ENCODE measurements at places on chromosomes 1 and 21.

- DNase-seq, result no peak
Observed at GRCh38 chr1:232369451-232370296, 260.3 kb downstream of the SIPA1L2 start.

GRCh38 chr1:228754646-228755268 is 19.5 kb downstream of the RHOU start:
- no peak for DNase-seq

- no peak for DNase-seq
Observed at GRCh38 chr21:46191257-46191685, 7.0 kb upstream of the SPATC1L start.

GRCh38 chr1:966135-966703 is at the start of gene PLEKHN1:
Gene PLEKHN1, plus strand, starts transcription at chr1:966482. Its CDS starts 50 bp downstream, at chr1:966532.
- no peak for DNase-seq

DNA sequence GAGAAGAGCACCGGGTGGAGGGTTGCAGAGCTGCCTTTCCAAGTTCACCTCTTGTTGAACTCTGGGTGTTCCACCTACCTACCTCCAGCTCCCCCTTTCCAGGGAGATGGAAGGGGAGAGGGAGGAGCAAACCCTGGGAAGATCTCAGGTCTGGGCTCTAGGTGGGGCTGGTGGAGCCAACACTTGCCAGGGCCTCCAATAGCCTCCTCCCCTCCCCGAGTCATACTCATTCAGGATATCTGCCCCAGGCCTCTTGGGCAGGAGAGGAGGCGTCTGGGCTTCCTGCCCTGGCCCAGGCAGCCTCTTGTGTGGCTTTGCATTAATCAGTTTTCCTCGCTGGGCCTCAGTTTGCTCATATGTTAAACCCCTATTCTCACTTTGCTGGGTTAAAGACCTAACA is 13.4 kb downstream of the RAP1GAP start:
- no peak for DNase-seq

DNA sequence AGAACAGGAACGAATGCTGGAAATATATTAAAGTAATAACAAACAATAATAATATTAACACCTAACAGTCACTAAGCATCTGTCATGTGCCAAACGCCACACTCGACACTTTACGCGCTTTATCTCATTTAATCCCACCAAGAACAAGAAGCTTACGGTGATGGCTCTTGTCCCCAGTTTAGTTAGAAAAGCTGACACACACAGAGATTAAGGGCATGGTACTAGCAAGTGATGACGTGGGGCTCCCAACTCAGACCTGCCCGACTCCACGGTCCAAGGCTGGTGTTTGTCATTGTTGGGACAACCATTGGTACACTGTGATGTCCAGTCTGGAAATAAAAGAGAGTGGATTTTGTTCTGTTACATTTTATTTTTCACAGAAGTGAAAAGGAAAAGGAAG is 41.1 kb upstream of the KIF26B start:
- DNase-seq, result no peak

- DNase-seq, result no peak
Observed at GRCh38 chr1:22736501-22737080, 26.0 kb downstream of the EPHB2 start.

DNA sequence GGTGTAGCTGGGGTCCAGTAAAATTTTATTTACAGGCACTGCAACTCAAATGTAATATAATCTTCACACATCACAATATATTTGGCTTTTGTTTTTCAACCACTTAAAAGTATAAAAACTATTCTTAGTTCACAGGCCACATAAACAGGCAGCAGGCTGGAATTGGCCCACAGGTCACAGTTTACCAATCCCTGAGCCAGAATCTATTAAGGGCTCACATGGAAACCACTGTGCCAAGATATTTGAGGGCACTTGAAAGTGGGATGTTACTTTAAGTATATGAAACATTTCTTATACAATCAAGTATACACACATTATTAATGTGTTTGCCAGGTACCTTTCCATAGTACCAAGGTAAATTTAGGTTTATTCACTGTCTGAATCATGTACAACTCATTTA is 71.9 kb upstream of the PRDX6 start:
- DNase-seq, result no peak

- DNase-seq, result no peak
Observed at GRCh38 chr1:205068457-205069040, 15.7 kb downstream of the TMEM81 start.

- DNase-seq, result no peak
Observed at GRCh38 chr1:243454328-243454997, 198.6 kb downstream of the SDCCAG8 start.

DNA sequence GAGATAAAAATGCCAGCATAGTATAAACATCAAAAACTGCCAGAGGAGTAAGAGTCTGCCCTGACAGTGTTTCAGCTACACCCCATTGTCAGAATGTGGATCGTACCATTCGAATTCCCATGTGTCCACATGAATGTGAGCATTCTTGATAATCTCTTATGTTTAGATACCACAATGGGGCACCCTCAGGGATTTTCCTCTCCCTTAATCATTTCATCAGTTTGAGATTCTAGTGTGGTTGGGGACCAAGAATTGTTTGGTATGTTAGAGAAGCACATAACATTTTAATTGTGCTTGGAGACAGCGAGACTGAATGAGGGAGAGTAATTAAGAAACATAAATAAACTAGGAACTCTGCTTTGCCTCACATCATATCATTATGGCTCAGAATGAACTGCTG is 120.2 kb downstream of the ZC3H11B start:
- DNase-seq, result no peak

DNA sequence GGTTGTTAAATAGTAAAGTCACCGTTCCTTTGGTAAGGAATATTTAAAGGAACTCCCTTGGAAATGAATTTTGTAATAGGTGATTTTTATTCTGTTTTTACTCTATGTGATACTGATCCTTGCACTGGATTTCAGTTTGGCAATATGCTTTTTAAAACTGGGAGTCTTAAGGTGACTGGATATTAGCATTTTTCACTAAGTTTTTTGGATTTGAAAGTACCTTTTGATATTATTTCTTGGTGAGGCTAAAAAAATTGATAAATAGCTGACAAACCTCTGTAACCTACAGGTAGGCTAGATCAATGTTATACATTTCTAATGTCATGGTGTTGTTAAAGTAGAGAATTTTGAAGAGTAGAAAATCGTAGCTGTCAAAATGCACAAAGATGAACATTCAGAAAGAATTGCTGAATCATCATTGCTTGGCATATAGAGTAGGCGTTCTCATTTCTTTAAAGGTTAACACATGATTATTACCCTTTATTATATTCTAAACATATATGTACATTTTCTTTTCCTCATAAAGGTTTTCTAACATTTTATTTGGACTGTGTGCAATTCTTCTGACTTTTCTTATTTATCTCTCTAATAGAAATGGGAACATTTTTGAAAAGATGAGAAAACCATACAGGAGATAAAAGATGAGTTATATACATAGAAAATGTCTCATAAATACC is 1.5 kb upstream of the DNAJB4 start:
- no peak for DNase-seq

DNA sequence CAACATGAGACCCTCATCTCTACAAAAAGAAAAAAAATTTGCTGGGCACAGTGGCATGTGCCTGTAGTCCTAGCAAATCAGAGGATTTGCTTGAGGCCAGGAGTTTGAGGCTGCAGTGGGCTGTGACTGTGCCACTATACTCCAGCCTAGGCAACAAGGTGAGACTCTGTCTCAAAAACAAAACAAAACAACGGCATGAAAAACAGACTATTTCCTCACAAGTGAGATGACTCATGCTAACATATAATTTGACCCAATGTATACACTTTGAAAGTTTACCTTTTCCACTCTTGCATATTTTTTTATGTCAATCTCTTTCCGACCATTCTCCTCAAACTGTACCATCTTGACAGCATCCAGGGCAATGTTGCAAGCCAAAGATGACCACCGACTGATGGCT is 17.5 kb downstream of the CCT3 start:
- DNase-seq, result no peak
